ENCODE measurements at places on chromosomes 2 and 18.

DNA sequence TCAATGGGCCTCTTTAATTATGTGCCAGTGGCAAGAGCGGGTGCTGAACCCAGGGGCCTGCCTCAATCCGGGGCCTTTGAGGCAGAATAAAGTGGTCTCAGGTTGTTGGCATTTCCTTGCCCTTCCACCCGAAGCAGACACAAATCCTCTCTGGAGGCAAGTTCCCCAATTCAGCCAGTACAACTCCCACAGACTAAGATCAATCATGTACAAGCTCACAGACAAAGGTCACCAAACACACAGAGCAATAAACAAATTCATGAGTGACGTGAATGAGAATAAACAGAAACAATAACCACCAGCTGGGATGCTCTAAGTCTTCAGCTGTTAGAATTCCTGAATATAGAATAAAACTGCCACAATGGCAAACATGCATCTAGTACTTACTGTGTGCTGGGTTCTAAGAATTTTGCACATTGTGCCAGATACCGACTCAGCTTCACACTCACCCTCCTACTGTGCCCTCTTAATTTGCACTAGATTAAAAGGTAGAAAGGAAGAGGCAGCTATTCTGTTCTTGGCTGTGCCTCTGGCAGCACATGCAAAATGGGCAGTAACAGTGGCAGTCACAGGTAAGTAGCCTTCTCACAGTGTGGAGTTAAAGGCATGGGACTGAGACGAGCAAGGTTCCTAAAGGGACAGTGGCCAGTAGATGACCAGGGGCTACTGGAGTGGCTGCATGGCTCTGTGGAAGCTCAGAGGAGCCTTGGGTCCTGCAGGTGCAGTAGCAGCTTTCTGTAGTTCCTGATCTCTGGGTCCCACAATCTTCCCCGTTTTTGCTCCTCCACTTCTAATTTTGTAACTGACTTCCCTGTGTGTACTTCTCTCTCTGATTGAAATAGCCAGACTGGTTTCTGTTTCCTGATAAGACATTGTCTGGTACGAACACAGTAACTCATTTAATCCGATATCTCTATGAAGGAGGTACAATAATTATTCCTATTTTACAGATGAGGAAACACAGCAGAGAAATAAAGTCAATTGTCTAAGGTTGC, 34.6 kb upstream of the IL1B start:
- DNase-seq = no peak

DNA sequence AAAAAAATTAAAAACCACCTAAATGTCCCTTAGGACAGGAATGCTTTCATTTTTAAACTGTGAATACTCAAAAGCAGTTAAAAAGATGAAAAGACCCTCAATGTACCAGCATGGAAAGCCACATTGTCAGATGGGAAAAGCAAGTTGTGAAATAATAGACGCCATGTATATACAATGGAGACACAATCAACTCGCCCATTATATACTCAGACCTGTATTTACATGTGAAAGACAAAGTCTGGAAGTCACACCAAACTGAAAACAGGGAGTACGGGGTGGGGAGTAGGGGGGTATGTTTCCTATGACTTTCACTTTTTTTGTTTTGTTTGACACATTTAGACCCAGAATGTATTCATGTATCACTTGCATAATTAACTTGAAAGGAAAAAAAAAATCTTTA, 75.6 kb downstream of the CELF4 start:
- no peak for DNase-seq

GRCh38 chr2:77999376-77999775, 477.2 kb upstream of the LRRTM4 start:
- DNase-seq = no peak

DNA sequence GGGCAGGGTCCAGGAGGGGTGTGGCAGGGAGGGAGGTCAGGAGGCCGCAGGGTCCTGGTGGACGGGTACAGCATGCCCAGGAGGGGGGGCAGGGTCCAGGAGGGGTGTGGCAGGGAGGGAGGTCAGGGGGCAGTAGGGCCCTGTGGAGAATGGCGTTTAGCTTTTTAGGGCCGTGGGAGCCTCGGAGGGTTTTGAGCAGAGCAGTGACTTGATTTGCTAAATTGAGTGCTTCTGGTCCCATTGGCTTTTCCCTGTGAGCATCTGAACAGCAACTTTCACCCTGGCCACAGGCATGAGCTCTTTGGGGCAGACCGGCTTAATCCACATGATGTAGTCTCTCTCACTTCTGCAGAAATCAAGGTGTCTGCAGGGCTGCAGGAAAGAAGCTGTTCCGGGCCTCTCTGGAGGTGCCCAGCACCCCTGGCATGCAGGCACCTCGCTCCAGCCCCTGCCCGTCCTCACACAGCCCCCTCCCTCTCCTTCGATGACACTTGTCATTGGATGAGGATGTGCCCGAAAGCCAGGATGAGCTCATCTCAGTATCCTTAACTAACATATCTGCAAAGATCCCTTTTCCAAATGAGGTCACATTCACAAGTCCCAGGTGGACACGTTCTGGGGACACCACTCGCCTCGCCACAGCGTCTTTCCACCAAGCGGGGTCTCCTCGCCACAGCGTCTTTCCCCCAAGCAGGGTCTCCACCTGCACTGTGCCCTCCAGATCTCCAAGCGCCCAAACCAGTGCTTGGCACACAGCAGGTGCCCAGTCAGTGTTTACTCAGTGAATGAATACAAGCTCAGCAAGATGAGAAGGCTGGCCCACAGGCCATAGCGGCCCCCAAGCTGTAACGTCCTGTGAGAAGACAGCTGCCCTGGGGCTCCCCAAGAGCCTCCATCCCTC, 94.0 kb downstream of the NDUFA10 start:
- no peak for DNase-seq

GRCh38 chr2:10412380-10412779, 35.7 kb downstream of the ODC1 start:
- DNase-seq = no peak

GRCh38 chr2:120959426-120959825, 223.8 kb downstream of the GLI2 start:
- no peak for DNase-seq

DNA sequence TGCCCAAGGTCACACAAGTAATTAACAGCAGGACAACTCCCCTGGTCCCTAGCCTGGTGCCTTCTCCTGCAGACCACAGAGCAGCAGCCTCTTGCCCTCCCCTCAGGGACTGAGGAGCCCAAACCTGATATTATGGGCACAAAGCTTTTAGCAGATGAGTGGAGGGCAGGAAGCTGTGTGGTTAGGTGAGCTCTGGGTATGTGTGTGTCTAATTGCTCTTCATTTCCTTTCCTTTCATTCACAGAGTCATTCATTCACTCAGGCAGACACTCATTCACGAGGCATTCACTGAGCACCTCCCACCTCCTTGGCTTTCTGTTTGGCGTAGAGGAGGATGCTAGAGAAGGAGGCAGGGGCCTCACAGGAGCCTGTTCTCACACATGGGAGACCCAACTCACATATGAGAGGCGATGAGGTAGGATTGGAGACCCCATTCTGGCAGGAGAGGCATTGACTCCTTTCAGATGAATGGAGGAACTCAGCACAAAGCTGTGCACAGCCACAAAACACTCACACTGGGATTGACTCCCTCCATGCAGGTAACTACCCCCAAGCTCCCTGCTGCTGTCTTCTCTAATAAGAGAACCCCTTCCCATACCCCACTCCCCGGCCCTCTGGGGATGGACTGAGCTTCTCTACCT, 306.8 kb upstream of the SKOR2 start:
- no peak for DNase-seq

DNA sequence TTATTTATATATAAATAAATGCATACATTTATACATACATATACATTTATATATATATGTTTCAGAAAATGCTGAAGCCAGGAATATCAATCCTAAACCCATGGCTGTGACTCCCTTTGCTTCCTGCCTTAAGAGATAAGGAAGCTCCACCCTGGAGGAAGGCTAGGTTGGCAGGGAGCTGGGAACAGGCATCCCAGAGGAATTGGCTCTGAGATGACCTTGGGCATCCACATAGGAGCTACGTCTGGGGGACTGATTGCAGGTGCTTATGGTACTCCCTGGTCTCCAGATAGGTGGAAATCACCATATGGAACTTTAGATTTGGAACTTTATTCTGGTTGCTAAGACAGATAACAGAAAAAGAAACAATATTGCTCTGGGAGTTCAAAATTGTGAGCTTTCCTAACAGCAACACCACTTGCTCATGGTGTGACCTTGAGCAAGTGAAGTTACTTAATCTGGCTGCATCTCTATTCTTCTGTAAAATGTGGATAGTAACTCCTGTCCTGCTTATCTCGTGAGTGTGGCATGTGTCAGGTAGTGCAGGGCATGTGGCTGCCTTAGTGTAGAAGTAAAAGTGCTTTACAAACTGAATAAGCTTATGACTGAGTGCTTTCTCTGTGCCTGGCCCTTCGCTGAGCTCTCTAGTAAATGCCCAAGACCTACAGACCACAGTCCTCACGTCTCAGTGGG, 341.0 kb downstream of the MEIS1 start:
- no peak for DNase-seq

- DNase-seq = no peak
Observed at GRCh38 chr2:69462780-69463179, 25.5 kb upstream of the NFU1 start.

GRCh38 chr2:191645434-191646162, 32.3 kb upstream of the NABP1 start:
- DNase-seq = no peak

- DNase-seq = no peak
Observed at GRCh38 chr2:136238286-136239078, 120.5 kb upstream of the CXCR4 start.

GRCh38 chr2:105287692-105288091, 41.8 kb downstream of the TGFBRAP1 start:
- peak; percentile 18 for DNase-seq

GRCh38 chr2:43568228-43568627, 27.6 kb downstream of the THADA start:
- no peak for DNase-seq

DNA sequence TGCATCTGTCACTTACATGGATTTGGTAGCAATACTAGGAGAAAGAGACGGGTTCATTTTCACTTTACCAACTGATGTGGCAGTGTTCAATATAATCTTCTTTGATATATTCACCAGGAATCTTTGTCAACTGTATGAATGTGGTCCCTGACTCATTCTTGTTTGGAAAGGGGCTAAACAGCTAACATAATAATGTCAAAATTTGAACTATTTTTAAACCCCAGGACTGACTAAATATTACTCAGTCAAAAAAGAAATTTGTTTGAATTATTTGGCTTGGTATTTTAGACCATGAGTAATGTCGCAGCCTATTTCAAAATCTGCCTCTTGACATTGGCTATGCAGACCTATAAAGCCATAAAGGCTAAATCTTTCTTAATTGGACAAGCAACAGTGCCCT, 413.7 kb upstream of the RGPD4 start:
- no peak for DNase-seq

- no peak for DNase-seq
Observed at GRCh38 chr2:229591611-229592010, 122.7 kb downstream of the DNER start.

DNA sequence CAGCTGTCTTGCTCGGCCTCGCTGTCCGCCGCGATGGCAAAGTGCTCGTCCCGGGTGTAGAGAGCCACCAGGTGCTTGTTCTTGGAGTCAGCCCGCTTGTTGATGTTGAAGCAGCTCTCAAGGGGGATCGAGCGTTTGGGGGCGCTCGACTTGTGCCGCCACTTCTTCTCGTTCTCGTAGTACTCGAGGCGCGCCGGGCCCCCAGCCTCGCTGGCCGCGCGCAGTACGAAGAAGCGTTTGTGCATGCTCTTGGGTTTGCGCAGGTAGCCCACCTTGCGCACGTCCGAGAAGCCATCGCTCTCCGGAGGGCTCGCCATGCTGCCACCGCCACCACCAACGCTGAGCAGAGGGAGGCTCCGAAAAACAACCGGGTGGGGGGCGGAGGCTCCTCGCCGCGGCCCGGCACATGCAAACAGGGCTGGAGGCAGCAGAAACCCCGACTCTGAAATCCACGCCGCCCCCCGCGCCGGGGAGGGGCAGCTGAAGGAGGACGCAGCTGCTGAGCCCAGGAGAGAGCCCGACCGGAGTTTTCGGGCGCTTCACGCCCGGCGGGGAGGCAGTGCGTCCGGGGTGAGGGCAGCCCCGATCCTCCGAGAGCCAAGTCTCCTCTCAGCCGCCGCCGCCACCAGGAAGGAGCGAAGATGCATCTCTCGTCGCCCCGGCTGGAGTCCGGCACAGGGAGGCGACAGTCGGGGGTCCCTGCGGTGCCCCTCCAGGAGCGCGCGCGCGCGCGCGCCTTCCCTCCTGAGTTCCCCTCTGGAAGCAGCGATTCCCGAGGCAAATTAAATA, 1.0 kb downstream of the IRS1 start:
- peak; percentile 31 for DNase-seq

DNA sequence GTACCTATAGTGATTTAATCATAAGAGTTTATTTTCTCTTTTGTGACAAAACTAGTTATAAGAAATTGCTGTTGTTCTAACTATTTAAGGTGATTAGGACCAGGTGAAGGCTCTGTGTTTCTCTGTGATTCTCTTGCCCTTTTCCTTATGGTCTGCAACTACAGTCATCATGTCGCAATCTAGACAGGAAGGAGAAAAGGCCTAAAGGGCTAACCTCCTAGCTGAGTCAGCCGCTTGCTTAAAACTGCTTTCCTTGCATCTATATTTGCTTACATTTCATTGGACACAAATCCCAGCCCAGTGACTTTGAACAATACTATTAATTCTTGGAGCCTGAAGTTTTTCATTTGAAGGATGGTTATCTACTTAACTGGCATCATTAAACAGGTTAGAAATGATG, 93.1 kb downstream of the PIK3C3 start:
- no peak for DNase-seq

DNA sequence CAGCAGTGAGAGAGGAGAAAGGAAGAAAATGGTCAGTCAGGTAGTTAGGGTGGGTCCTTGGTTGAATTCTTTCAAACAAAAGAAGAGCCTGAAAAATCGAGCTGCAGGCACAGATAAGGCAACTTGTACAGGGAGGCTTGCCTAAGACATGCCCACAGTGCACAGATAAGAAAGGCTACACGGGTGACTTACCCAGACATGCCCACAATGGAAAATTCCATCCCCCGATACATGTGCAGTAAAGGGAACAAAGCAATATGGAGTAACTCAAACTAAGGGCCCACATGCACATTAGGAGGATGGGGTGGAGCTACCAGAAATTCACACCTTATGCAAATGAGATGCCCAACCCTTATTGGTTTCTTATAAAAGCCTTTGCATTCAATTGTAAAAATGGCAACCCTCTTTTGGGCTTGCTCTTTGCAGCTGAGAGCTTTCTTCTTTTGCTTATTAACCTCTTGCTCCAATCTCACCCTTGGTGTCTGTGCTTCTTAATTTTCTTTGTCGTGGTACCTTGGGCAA, 110.3 kb upstream of the RMP24 start:
- no peak for DNase-seq

DNA sequence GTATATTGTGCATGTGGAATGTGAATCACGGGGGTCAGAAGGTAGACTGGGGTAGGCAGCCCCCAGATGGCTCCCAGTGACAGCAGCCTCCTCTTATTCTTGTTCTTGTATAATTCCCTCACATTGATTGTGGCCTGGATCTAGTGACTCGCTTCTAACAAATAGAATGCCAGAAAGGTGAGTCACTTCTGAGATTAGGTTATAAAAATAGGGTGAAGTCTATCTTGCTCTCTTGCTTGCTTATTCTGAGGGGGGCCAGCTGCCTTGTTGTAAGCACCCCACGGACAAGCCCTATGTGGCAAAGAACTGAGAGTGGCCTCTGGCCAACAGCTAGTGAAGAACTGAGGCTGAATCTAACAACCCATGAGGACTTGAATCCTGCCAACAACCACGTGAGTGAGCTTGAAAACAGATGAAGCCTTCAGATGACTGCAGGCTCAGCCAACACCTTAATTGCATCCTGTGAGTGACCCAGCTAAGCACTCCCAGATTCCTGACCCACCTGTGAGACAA, 15.6 kb upstream of the RMND5A start:
- no peak for DNase-seq
